ENCODE measurements at places on chromosomes 2 and 18.
A peak's percentile ranks its signal among the peaks of the same experiment; 100 is the strongest.

GRCh38 chr2:127423478-127423843, 5.2 kb downstream of the PROC start:
- DNase-seq, result no peak

GRCh38 chr2:88690591-88691338, 708 bp upstream of the RPIA start:
- peak; percentile 5 for DNase-seq

DNA sequence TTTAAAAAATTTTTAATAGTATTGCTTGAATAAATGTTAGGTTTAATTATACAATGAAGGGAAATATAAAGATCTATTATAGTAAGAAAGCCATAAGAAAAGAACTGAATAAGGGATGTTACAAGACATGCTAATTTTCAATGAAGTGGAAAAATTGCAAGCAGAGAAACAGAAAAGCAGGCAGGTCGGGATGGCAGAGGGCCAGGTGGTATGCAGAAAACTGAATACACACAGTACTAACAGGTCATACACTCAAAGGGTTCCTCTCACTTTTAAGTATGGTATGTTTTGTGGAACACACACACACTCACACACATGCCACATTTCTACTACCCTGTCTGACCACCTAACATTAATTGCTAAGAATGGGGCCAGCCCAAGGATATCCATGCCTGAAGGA, 76.7 kb upstream of the DTNA start:
- DNase-seq, result no peak

DNA sequence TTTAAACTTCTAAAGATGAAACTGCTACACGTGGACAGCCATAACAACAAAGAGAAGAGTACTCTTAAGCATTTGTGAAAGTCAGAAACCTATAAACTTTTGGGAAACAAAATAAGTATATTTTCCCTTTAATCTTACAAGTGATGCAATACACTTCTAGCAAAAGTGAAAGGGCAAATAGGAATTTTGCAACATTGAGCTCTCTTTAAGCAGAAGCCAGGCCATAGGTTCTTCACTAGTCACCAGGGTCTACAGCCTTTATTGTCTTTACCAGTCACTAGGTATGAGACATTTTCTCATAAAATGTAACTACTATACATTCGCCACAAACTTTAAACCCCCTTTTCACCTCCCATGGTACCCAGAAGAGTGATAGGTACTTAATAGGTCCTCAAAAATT, 37.5 kb downstream of the SCN1A start:
- DNase-seq, result no peak

DNA sequence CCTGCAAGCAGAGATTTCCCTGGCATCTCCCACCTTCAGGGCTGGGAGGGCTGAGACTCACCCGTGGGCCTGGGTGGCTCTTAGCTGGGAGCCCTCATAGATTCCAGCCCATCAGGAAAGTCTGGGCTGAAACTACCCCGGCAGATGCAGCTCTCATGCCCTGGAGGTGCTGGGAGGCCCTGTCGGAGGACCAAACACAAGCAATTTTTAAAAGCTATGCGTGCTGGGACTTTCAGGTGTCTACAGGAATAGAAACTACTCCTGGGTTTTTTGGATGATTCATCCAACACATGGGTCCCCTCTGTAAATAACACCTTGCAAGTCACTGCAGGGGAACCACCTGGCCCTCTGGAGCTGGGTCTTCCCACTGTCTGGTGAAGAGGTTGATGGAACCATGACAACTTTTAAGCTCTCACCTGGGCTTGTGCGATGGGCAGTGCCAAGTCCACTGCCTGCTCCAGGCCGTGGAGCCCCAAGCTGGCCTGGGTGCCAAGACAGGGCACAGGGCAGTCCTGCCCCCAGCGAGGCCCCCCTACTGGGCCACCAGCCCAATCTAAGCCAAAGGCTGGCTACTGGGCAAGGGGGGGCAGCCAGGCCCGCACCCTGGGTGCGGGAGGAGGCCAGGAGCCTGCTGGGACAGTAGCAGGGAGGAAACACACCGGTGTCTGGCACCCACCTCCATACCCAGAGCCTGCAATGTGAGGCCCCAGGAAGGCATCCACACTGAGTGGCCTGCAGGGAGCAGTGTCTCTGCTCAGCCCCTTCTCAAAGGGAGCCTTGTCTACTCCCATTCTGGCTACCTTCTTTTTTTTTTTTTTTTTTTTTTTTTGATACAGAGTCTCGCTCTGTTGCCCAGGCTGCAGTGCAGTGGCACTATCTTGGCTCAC, 1.1 kb upstream of the GPR55 start:
- DNase-seq, result peak; percentile 28

GRCh38 chr2:10495311-10495987, 47.3 kb upstream of the ODC1 start:
- no peak for DNase-seq

DNA sequence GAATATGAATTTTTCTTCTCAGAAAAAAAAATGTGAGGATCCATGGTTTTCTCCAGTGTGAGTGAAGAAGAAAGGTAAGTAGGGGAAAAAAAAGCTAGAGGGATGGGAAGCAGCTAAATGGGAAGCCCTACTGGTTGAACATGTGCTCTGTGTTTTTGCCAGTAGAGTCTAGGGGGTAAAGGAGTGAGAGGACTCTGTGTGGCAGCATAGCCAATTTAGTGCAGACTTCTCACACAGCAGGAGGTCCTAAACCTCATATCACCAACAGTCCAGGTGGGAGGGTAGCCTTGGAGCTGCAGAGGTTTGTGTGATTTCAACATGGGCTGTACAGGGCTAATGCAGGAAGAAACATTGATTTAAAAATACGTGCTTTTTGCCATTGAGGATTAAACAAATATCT, 334.5 kb upstream of the SPHKAP start:
- DNase-seq, result no peak

- DNase-seq, result no peak
Observed at GRCh38 chr2:71458413-71459083, 5.2 kb downstream of the DYSF start.

DNA sequence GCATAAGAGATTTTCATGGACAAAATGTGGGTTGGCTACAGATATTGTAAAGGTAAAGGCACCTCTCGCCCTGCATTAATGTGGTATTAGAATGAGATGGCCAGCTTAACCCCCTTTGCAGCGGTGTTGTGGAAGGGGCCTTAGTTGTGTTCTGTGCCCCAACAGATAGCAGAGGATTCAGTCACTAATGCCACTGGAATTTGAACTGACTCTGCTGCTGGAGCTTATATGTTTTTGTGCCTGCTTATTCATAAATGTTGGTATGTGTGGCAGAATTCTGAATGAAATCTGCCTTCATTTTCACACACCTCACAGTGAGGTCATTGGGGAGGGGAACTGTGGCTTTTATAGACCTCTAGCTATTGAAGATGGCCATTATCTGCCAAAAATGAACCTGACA, 90.7 kb upstream of the ITGA6 start:
- DNase-seq, result no peak

GRCh38 chr2:15224641-15225040, 336.5 kb downstream of the NBAS start:
- no peak for DNase-seq

DNA sequence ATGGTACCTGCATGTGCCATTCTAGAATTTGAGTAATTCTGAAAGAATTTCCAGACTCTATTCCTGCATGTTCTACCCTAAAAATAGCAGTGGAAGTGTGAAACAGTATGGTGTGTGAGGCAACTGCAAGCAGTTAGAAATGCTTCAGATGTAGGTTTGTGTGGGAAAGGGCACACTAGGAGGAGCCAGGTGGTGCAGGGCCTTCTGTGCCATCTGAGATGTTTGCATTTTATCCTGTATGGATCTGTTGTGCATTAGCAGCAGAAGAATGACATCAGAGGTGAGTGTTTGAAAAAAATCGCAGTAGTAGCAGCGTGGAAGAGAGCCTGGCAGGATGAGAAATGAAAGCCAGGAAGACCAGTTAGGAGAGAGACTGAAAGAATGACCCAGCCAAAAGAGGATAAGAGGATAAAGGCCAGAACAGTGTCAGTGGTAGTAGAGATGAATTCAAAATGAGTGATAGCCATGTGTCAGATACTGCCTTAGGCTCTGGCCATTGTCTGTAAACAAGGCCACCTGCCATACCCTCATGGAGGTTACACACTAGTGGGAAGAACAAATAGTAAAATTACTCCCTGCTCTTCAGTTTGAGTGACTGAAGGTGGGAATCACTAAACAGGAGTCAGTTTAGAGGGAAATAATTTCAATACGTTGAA, 142.2 kb downstream of the PKP4 start:
- no peak for DNase-seq

DNA sequence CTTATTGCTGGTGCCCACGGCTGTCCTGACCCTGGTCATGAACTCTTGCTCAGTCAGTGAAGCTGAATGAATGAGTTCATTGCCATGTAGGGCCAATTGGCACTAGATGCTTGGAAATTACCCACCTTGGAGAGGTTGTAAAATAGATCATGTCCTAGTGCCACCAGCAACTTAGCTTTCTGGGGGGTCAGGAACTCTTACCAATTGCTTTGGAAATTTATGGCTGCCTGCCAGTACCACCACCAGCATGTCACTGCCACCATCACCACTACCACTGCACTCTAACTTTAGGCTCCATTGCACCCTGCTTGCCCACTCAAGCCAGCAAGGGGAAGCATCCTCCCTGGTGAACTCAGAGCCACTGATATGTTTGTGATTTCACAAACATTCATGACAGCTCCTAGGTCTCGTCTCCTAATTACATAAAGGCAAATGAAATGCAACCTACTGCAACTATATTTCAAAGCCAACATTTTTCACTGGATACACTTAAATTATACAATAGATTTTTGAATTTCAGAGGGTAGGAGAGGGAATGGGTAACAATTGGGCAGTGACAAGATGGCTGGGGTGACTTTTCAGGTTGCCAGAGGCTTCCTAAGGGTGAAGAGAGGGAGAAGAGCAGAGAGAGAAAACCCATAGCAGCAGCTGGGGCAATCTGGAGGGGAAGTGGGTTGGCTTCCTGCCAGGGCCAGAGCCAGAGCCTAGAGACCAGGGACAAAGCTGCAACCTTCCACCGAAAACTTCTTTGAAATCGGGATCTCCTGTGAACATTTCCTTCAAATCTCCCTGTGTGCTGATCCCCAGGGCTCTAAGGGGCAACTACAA, 3.5 kb upstream of the EMILIN1 start:
- no peak for DNase-seq

DNA sequence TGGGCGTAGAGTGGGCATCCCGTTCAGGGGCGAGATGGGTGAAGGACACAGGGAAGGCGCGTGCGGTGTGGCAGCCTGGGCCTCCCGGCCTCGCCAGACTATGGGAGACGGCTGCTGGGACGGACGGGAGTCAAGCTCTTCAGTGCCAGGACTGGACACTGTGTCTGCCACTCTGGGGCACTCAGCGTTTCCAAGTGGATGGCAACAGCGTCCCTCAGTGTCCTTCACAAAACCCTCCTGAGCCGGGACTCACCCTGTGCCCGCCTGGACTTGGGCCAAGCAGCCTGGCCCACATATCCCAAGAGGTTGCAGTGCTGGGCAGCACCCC, 16.3 kb upstream of the BOK start:
- DNase-seq, result no peak

DNA sequence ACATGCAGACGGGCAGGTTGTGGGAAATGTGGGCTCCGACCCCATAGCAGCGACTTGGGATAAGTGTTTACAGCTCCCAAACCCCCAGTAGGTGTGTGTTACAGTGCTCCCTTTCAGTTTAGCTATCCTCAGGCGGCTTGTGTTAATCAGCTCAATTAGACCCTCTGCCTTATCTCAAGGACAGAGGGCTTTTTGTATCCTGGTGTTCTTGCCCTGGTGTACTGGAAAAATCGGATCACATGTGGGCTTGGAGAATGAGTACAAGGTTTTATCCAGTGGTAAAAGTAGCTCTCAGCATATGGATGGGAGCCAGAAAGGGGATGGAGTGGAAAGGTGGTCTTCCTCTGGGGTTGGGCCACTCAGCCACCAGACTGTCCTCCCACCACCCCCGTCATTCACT, 264.7 kb upstream of the SYT4 start:
- DNase-seq, result no peak

DNA sequence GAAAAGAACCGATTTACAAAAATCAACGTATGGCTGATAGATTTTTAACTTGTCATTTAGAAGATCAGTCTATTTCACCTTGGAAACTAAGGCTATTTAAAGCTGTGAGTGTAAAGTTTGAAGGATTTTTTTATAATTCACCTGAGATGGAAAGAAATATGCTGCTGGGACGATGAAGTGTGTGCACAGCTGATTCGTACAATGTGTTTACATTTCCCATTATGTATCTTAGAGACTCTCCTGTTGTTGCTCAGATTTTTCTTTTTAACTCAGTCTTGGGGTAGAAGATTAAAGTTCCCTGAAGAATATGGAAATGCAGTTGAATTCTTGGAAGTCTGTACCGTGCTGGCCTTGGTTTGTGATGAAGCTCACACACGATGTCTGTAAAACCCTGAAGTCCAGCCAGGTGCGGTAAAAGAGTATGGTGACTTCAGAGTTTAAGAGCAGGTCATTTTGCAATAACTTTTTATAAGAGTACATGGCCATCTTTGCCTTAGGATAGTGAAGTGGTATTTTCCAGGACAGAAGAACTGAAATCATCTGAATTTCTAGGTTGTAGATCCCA, 250.1 kb downstream of the PRKCE start:
- no peak for DNase-seq

GRCh38 chr2:237732790-237733381, 65.7 kb upstream of the RBM44 start:
- DNase-seq, result no peak

DNA sequence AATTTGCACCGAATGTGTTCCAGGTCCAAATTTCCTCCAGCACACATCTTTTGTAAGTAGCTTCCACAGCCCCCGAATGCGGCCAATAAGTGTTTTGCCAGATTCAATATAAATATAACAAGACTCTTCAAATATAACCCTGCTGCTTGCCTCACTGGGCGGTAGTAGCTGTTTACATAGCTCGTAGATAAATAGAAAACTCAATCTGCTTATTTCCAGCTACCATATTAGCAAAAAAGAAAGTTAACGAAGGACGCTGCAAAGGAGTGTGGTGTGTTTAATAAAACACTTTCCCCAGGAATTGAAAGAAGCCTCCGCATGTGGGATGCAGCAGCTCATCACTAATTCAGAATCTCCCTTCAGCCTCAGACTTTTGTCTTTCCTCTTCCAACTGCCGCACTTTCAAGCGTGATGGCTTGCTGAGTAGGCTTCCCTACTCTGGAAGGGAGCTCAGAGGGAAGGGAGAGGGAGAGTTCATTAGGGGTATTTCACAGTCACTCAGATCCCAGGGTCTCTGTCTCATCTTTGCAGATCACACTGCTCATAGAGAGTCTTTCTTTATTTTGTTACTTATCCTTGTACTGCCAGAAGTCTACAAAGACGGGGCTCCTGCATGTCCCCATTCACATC, 367.0 kb downstream of the RND3 start:
- no peak for DNase-seq

Data from stimulated activated CD4-positive, alpha-beta T cell treated with anti-CD3 and anti-CD28 coated beads, TNF-alpha, amount 100 ng/mL, for 1 hour (primary cell).